ENCODE measurements at places on chromosomes 6 and 20.

DNA sequence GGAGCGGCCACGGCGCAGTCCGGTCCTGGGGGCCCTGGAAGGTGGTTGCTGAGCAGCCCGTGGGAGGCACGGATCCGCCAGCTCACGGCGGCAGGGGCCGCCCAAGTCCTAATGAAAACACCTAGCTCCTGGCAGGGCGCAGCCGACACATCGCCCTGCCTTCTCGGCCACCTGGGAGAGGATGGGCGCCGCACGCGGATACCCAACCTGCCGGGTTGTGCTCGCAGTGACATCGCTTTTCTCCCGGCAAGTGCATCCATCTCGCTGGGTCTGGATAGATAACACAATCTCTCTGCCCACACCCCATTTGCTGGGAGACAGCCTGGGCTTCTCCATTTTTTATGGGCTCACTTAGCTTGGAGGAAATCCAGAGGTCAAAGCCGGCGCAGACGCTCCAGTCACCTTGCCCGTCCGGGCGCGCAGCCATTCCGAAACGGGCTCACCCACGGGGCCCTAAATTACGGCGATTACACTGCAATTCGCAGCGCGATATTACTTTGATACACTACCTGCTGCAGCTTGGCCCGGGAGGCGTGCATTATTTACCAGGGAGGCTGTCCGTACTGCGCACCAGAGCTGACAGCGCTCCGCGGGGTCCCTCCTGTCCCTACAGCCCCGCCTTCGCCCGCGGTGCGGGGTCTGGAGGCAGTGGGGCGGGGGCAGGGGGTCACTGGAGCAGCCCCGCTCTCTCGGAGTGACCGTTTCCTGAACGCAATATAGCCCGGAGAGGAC is 36.2 kb upstream of the CCDC167 start:
- DNase-seq: no peak

GRCh38 chr6:138805016-138805765 is 9.3 kb downstream of the ECT2L start:
- peak; percentile 34 for DNase-seq

DNA sequence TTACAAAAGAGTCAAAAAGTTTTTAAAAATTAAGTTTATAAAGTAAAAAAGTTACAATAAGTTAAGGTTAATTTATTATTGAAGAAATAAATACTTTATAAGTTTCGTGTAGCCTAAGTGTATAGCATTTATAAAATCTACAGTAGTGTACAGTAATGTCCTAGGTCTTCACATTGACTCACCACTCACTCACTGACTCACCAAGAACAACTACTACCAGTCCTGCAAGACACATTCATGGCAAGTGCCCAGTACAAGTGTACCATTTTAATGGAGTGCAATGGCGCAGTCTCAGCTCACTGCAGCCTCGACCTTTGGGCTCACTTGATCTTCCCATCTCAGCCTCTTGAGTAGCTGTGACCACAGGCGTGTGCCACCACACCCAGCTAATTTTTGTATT is 128.2 kb downstream of the GPX5 start:
- no peak for DNase-seq

GRCh38 chr6:163469459-163469985 is 55.0 kb downstream of the QKI start:
- peak; percentile 54 for DNase-seq

DNA sequence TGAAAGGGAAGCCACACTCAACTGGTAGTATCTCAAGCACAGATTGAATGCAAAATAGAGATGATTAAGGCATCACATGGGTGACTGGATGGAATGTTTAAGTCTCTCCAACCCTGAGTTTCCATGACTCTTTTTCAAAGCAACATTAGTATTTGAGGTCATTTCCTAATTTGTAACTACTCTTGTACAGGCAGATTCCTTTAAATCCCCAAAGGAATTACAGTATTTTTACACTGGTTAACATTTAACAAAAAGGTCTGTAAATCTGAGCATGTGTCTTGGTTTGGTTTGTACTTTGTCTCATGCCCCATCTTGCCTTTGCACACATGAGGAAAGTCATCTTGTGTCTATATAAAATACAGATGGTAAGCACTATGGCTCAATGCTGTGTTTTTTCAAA is 15.1 kb downstream of the RMND1 start:
- no peak for DNase-seq

DNA sequence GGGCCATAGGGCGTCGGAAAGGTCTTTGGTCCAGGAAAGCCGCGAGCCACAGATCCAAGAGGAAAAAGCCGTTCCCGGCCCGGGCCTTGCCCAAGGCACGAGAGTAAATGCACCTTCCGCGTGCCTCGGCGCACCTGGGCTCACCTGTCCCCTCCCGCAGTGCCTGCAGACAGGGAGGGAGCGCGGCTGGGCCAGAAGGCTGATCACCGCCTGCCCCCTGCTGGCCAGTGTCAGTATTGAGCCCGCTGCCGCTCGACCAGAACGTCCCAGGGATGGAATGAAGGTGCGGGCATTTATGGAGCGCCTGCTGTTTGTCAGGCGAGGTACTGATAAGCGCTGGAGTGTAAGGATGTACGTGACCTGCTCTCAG is 679 bp upstream of the LPIN3 start:
- DNase-seq: peak; percentile 81

DNA sequence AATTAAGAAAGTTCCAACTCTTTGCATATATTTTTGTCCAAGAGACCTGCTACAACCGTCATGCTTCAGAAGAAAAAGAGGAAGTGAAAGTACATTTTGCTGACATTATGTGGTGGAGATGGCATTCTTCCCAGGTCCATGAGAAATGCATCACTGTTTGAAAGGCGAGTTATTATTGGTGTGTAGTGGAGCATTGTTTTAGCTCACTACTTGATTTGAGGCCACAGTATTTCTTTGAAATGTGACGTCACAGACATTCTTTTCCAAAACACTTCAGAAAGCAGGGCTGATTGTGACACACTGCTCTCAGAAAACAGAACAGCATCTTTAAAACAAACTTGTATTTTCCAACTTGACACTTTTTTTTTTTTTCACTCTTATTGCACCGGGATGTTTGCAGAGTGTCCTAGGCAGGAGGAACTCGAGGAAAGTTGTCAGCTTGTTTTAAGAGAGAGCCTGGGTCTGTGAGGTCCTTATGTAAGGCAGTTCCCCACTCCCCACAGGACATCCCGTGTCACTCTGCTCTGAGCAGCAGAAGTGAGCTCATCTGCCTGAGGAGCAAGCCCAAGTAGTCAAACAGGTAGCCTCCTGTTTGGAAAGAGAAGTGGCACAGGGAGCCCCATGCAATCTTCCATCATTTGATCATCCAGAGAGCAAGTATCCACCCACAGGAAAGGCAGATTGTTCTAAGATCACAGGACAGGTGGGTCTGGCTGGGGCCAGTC is 1.1 kb downstream of the SPTLC3 start:
- DNase-seq: peak; percentile 88

DNA sequence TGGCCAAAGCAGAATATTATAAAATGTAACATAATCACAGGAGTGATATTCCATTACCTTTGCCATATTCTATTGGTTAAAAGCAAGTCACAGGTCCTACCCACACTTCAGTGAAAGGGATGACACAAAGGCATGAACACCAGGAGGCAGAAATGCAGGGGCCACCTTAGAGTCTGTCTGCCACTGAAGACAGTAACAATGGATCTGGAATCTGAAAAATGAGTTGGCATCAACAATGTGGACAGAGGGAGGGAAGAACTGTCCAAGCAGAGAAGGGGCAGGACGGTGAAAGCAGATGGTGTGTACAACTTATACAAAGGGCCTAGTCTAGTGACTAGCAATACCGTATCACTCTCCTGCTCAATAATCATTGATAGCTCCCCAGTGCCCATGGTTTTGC is 6.6 kb upstream of the LPIN3 start:
- DNase-seq: no peak

GRCh38 chr6:41622206-41622988 is 15.9 kb upstream of the MDFI start:
- no peak for DNase-seq

- DNase-seq: no peak
These were observed 26.2 kb downstream of the E2F3 start for GRCh38 chr6:20427856-20428255.

- no peak for DNase-seq
These were observed 8.1 kb upstream of the DLGAP4 start for GRCh38 chr20:36298061-36298460.

DNA sequence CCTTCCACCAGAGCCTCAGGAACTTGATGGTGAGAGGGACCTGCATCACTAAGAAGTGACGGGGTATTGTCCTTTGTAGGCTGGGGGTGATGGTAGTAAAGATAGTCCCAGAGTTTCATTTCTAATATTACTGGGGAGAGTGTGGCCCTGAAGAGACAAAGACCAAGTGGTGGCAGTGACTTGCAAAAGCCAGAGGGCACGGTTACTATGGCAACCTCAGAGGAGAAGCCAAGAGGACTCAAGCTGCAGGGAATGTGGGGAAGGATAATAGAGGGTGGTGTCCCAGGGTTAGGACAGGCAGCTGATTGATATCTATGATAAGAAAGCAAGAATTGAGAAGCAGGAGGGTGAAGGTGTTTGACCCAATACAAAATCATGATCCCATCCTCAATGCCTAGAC is 42.5 kb downstream of the HLA-G start:
- no peak for DNase-seq

DNA sequence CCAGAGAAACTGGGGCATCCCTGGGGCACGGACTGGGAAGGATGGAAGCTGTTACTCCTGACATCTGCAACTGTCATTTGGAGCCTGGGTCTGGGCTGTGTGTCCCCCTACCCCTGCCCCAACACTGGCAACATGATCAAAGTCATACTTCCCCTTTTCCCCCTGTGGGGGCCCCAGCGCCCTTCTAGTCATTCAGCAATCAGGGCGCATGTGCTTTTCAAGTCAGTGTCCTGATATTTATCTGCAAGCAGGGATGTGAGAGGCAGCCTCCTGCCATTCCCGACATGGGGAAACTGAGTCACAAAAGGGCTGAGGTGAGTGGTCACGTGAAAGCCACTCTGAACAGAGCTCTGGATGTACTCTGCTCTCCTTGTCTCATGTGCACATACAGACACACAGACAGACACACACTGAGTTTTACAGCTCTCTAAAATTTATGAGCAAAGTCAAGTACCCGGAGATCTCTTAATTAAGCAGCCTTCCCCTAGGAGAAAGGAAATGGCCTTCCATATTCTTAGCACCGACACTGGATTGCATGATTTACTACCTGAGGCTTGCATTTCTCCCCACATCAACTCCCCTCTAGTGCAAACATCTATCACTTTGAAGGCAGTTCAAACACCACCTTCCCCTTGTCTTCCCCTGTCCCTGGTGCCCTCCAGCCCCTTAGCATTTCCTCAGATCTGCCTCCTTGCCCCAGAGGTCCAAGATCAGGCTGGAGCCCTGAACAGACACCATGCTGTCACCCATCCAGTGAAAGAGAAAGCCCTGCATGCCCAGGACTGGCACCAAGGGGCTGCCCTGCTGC is 170.7 kb downstream of the CDC5L start:
- no peak for DNase-seq

DNA sequence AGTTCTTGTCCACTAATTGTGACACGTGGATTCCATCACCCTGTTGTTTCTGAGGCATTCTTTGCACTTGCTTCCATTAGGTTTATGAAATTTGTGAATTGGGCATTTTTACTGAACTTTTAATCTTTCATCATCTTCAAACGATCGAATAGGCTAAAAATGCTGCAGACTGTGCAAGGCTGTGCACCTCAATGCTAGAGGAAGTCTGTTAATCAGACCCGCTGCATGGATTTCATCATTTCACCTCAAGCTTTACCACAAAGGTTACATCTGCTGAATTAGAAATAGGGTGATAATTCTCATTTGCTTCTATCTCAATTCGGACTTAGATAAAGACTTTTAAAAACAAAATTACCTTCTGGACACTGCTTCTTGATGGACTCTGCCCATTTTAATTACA is 27.8 kb upstream of the F13A1 start:
- DNase-seq: no peak

GRCh38 chr6:111201764-111202163 is 114.5 kb downstream of the SLC16A10 start:
- DNase-seq: no peak

GRCh38 chr6:40395066-40395697 is 192.0 kb downstream of the LRFN2 start:
- no peak for DNase-seq

- no peak for DNase-seq
These were observed 24.5 kb upstream of the PTCHD4 start for GRCh38 chr6:48135323-48136084.

DNA sequence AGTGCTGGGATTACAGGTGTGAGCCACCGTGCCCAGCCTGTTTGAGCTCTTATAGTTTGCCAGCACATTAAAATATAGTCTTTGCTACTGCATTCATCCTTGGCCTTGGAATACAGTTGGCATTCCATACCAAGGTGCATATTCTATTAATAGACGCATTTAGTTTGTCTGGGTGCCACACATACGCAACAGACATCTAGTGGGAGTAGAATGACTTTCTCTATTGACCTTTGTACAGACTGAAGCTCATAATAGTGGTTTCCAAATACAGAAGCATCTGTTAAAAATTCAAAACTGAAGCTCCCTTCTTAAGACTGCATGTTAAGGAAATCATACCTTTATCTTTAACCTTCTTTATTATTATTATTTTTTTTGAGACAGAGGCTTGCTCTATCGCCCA is 46.7 kb upstream of the FNDC1 start:
- DNase-seq: peak; percentile 11

- DNase-seq: no peak
These were observed 68.5 kb upstream of the ZNF184 start for GRCh38 chr6:27541212-27541932.

- no peak for DNase-seq
These were observed 66.0 kb upstream of the KIF16B start for GRCh38 chr20:16639027-16639941.

DNA sequence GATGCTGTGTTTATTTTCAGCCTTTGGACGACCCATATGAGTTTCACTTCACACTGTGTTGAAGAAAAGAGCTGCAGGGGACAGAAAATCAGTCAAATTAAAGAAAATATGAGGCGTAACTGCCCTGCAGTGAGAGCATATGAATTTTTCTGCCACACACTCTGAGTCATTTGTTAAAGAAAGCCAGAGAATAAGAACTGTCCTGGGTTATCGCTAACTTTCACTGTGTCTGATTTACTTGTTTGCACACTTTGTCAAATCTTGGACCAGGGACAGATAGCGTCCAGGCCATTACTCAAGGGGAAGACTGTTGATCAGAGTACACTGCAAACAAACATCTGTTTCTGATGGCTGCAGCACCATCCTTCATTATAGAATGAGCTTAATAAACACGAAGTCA is 126.8 kb upstream of the AGPAT4 start:
- no peak for DNase-seq

GRCh38 chr20:13492001-13492481 is 146.7 kb downstream of the TASP1 start:
- peak; percentile 35 for DNase-seq

DNA sequence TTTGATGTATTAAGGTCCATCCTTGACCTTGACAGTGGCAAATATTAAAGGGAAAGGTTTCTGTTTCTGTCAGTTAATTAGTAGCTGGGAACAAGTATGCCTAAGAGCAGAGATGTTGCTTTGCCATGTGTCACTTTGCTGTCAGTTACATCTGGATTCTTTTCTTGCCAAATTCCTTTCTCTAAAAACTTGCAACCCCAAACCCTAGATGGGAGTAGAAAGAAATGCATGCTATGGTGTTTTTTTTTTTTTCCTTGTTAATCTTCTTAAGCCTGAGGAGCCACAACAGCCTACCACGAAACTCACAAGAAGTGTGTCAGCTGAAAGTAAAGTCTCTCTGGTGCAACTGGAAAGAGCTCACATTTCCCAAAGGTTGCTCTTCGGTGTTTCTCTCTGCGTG is 18.0 kb upstream of the CLDN20 start:
- no peak for DNase-seq

- DNase-seq: no peak
These were observed 4.6 kb downstream of the SDC4 start for GRCh38 chr20:45343532-45344167.
